ENCODE measurements at places on chromosomes 3 and 15. TPM values are rescaled to one million over a fixed set of nuclear protein-coding genes. Genes with fewer than 3 reads are reported as not detected.

DNA sequence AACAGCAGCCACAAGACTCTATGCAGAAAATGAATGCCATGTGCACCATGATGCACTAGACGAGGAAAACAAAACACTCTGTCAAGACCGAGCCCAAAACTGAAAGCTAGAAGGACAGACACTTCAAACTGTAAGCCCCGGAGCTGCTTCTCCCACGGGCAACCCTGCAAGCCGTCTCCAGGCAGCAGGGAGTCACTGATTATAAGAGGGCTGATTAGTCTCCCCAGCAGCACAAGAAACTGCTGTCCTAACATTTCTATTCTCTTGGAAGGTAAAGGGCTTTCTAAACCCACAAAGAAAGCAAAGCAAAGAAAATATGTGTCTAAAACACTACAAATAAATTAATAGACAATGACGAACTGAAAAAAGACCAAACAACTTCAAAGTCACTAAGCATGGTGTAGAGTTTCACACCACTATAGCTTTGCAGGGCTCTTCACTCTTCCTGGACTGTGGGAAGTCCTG is 15.5 kb downstream of the TBC1D2B start:
- no peaks in the 10 kb centered on the region for H3K27me3 ChIP-seq
- H3K4me1 ChIP-seq: peaks cover 79% of the 10 kb centered on the region

- no peak overlapping the region for H3K4me3 ChIP-seq
- no peaks in the 10 kb centered on the region for H3K27me3 ChIP-seq
- no peaks in the 10 kb centered on the region for H3K4me1 ChIP-seq
- DNase-seq: no peak
Measured at GRCh38 chr3:45894015-45894414, 7.7 kb downstream of the CCR9 start.

DNA sequence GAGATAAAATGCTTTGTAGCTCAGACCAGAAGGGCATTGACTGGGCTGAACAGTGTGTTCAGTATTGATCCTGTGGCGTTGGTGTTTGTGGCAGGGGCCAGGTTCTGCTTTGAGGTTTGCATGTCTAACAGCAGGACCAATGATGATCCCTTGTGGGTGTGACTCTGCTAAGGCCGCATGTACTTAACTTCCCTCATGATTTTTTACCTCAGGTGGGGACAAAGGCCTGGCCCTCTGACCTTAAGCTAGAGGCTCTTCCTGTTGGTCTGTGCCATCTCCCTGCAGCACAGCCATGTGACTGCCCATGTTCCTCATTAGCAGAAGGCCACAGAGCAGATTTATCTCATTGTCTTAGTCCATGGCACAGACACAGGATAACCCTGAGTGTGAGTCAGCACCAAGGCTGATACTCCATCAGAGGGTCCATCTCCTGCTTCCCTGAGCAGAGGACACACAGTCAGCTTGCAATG is 34.3 kb upstream of the BSN start:
- peak overlapping the region; percentile 11 for H3K27ac ChIP-seq
- H3K27me3 ChIP-seq: no peaks in the 10 kb centered on the region
- H3K4me3 ChIP-seq: no peak overlapping the region
- H3K36me3 ChIP-seq: no peaks in the 10 kb centered on the region
- DNase-seq: no peak

DNA sequence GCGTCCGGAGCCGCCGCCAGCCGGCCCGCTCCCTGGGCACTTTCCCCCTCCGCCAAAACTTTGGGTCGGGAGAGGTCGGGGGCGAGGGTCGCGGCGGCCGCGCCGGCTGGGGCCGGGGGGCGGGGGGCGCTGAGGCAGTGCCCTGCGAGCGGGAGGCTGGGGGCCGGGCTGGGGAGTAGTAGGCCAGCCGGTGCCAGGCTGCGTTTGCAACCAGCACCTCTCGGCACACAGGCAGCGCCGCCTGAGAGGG is 452 bp downstream of the BBX start:
- H3K27me3 ChIP-seq: no peaks in the 10 kb centered on the region
- DNase-seq: peak; percentile 46
- H3K4me3 ChIP-seq: peak overlapping the region; percentile 97
- peak overlapping the region; percentile 97 for H3K27ac ChIP-seq
- H3K4me1 ChIP-seq: peaks cover 7% of the 10 kb centered on the region

- no peaks in the 10 kb centered on the region for H3K27me3 ChIP-seq
- H3K36me3 ChIP-seq: no peaks in the 10 kb centered on the region
- H3K4me3 ChIP-seq: no peak overlapping the region
- no peaks in the 10 kb centered on the region for H3K4me1 ChIP-seq
Measured at GRCh38 chr3:335240-335639, 138.7 kb downstream of the CHL1 start.

STAB1 gene
- polyA plus RNA-seq: 41.7 TPM

SEC62 gene
- 23.2 TPM for polyA plus RNA-seq

- H3K4me1 ChIP-seq: no peaks in the 10 kb centered on the region
- no peak overlapping the region for H3K27ac ChIP-seq
- no peak overlapping the region for H3K4me3 ChIP-seq
- H3K27me3 ChIP-seq: no peaks in the 10 kb centered on the region
Measured at GRCh38 chr3:19348941-19349564, 200.7 kb downstream of the KCNH8 start.

DNA sequence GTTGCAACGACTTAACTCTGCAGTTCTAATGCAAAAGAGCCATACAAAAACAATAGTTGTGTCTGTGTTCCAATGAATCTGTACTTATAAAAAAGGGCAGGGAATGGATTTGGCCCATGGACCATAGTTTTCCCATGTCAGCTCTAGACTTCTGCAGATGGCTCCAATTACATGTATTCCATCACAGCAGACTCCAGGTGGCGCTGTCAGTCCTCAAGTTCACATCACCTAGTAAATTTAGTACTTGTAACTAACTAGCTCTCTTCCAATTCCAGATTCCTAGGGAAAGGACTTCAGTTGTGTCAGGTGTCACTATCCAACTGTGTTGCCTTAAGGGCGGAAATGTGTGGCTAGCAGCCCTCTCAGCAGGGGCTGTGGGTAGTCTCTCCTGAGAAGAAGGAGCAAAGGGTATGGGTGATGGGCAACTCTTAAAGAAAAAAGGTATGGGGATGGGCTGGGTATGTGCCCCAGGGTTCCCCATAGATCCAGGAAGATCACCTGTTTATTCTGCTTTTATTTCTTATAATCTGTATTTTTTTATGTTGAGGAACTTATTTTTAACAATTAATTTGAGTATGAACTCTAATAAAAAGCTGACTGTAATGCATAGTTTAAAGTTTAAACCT is 36.2 kb downstream of the BBS4 start:
- no peaks in the 10 kb centered on the region for H3K27me3 ChIP-seq
- H3K4me1 ChIP-seq: no peaks in the 10 kb centered on the region
- no peak overlapping the region for H3K4me3 ChIP-seq
- H3K27ac ChIP-seq: no peak overlapping the region
- peak; percentile 78 for DNase-seq

- no peak for DNase-seq
- no peak overlapping the region for H3K27ac ChIP-seq
- H3K4me1 ChIP-seq: no peaks in the 10 kb centered on the region
- no peaks in the 10 kb centered on the region for H3K27me3 ChIP-seq
Measured at GRCh38 chr3:270688-271087, 74.1 kb downstream of the CHL1 start.

- no peaks in the 10 kb centered on the region for H3K27me3 ChIP-seq
- H3K4me1 ChIP-seq: peaks cover 10% of the 10 kb centered on the region
- no peaks in the 10 kb centered on the region for H3K36me3 ChIP-seq
- H3K4me3 ChIP-seq: no peak overlapping the region
Measured at GRCh38 chr15:31473385-31474058, 146.9 kb downstream of the KLF13 start.

GRCh38 chr15:50247819-50248655 is 17.5 kb downstream of the HDC start:
- no peaks in the 10 kb centered on the region for H3K4me1 ChIP-seq
- H3K36me3 ChIP-seq: no peaks in the 10 kb centered on the region
- DNase-seq: no peak
- H3K4me3 ChIP-seq: no peak overlapping the region

- peaks cover 52% of the 10 kb centered on the region for H3K4me1 ChIP-seq
- peak; percentile 41 for DNase-seq
- H3K27me3 ChIP-seq: no peaks in the 10 kb centered on the region
- H3K27ac ChIP-seq: peak overlapping the region; percentile 14
Measured at GRCh38 chr3:56923526-56924224, 121.9 kb upstream of the ARHGEF3 start.

- DNase-seq: no peak
- H3K36me3 ChIP-seq: no peaks in the 10 kb centered on the region
- peaks cover 10% of the 10 kb centered on the region for H3K4me1 ChIP-seq
- H3K4me3 ChIP-seq: no peak overlapping the region
Measured at GRCh38 chr3:177460047-177460446, 262.8 kb upstream of the TBL1XR1 start.

- no peaks in the 10 kb centered on the region for H3K36me3 ChIP-seq
- no peaks in the 10 kb centered on the region for H3K27me3 ChIP-seq
- H3K27ac ChIP-seq: no peak overlapping the region
- no peaks in the 10 kb centered on the region for H3K4me1 ChIP-seq
Measured at GRCh38 chr3:111610189-111610588, 15.0 kb upstream of the ZBED2 start.

GRCh38 chr3:13017361-13018042 is 55.7 kb downstream of the IQSEC1 start:
- no peak overlapping the region for H3K27ac ChIP-seq
- no peaks in the 10 kb centered on the region for H3K36me3 ChIP-seq
- H3K27me3 ChIP-seq: no peaks in the 10 kb centered on the region
- H3K4me3 ChIP-seq: no peak overlapping the region
- H3K4me1 ChIP-seq: peaks cover 15% of the 10 kb centered on the region

DNA sequence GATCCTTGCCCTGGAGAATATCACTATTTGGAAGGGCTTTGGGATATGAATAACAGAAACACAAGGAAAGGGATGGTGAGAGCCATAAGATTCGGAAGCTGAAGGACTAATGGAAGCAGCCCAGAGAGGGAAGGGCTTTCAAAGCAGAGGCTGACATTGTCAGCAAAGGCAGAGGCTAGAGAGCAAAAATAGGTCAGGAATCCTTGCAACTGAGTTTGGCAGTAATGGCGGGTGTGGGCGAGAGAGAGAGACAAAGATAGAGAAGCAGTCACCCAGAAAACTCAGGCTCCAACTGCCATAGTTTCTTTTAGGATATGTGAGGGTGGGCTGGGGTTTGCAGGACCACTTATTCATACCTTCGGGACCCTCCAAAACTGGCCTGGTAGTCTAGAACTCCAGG is 248.6 kb downstream of the OPA1 start:
- H3K36me3 ChIP-seq: no peaks in the 10 kb centered on the region
- H3K4me3 ChIP-seq: no peak overlapping the region
- H3K27ac ChIP-seq: no peak overlapping the region
- no peaks in the 10 kb centered on the region for H3K27me3 ChIP-seq
- H3K4me1 ChIP-seq: no peaks in the 10 kb centered on the region

DNA sequence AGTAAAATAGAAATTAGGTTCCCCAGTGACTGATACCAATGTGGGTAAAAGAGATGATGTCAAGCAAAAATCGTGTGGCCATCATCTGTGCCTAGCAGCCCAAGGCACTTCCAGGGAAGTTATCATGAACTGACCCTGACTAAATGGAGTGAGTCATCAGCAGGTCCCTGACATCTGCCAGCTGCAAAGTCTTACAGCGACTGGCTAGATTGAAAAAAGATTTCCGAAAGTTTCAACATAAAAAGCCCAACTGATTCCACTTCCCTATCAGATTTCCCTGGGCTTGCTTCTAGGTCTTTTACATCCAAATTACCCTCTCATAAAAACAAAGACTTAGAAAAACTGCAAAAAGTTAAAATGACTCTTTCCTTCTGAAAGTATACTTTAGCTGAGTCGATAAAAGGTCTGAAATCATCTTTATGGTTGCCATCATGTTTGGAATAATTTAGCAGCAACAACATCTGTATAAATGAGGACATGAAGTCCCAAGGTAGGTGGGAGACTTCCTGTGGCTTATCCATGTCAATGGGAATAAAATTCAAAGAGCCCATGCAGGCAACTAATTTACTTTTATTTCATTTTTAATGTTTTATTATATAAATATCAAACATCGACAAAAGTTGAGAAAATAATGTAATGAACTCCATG is 342.8 kb downstream of the ERC2 start:
- H3K4me3 ChIP-seq: no peak overlapping the region
- no peaks in the 10 kb centered on the region for H3K27me3 ChIP-seq
- no peak for DNase-seq
- H3K27ac ChIP-seq: no peak overlapping the region
- H3K36me3 ChIP-seq: no peaks in the 10 kb centered on the region

GRCh38 chr15:64037116-64037515 is 9.2 kb downstream of the DAPK2 start:
- no peaks in the 10 kb centered on the region for H3K27me3 ChIP-seq
- DNase-seq: no peak
- no peak overlapping the region for H3K27ac ChIP-seq
- H3K36me3 ChIP-seq: no peaks in the 10 kb centered on the region

DNA sequence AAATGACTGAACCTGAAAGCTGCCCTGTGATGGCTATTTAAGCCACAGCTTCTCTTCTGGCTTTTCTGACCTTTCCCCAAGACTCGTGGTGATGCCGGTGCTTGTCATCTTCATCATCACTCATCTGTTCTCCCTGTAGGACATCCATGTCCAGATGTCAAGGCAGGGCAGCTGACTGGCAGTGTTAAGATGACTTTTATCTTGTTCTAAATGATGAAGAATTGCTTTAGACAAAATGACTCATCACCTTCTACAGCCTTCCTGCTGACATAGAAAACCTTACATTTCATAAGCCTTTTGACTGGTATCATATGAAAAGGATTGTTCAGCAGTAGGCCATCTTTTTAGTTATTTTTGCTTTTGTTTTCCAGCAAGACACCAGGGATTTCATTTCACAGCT is 67.0 kb upstream of the GPR149 start:
- H3K27ac ChIP-seq: no peak overlapping the region
- no peak for DNase-seq
- H3K4me3 ChIP-seq: no peak overlapping the region
- no peaks in the 10 kb centered on the region for H3K27me3 ChIP-seq

TMC3 gene
- polyA plus RNA-seq: 0.26 TPM

SERPINI1 gene
- 13.3 TPM for polyA plus RNA-seq

DNA sequence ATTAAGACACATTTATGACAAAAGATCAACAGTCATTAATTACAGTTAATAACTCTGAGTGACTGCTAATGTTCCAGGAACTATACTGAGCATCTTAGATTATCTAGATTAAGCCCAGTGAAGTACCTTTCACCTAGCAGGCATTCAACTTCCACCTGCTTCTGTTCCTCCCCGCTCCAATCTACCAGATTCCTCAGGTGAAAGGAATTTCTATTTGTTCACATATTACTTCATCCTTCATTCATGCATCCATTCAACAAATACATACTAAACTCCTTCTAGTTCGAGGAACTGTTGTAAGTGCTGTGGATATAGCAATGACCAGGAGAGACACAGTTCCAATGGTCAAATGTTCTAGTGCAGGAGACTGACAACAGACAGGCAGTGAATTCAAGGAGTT is 139.3 kb downstream of the FILIP1L start:
- no peaks in the 10 kb centered on the region for H3K4me1 ChIP-seq
- DNase-seq: no peak
- H3K36me3 ChIP-seq: no peaks in the 10 kb centered on the region
- no peak overlapping the region for H3K4me3 ChIP-seq
- H3K27me3 ChIP-seq: no peaks in the 10 kb centered on the region
- H3K27ac ChIP-seq: no peak overlapping the region
